Effector CD8-positive, alpha-beta T cell (primary cell): ENCODE measurements at places on chromosomes 1 and 21.

DNA sequence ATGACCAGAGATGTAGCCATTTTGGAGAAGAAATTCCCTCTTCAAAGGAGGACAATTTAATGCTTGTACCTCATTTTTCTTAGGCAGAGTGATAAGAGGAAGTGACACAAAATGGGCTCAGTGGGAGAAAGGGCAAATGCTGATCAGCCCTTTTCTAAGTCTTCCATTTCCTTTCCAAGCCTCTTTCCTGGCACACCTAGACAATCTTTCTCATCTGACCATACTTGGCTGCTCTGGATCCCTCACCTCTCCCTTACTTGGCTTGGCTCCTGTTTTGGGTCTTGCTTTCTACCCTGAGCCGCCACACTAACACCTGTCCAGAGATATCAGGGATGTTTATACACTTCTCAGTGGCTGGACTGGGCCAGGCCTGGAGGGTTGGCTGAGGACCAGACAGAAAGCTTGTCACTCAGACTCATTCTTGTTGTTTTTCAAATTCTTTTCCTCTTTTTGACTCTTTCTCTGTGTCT, 13.1 kb downstream of the TXNIP start:
- no peak for DNase-seq

GRCh38 chr21:44423312-44423821, 31.9 kb upstream of the LRRC3 start:
- no peak for DNase-seq

- no peak for DNase-seq
These were observed 8.3 kb upstream of the TINAGL1 start for GRCh38 chr1:31567956-31568570.

GRCh38 chr1:181112071-181112929, 23.8 kb downstream of the IER5 start:
- no peak for DNase-seq

DNA sequence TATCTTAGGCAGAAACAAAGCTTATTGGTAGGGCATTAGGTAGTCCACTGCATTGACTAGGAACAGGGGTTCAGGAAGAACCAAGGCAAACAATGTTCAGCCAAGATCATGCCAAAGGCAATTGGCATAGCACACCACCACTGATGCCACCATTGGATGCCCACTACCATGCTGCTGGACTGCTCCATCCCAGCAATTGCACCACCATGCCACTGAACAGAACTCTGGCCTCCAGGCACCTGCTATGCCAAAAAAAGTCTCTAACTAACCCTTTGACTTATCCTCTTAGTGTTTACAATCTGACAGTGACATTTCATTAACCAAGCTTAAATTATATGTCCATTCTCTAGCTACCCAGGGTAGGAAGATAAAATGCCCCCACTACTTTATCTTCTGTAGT, 509.6 kb upstream of the CAMK1G start:
- no peak for DNase-seq

DNA sequence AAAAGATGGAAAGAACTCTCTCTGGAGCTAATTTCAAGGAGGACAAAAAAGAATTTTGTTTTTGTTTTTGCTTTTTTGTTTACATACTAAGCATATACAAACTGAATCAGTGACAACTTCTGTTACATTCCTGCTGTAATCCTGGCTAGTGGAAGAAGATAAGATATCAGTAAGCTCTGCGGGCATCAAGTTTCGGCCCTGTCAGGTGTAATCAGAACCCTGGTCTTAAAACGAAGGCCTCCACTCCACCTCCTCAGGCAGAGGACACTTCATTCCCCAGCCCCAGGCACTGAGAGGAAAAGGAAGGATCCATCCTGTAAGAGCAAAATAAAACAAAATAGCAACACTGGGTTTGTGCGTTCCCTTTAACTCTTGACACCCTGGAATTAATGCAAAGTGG, 88.9 kb upstream of the ARHGAP29 start:
- DNase-seq: no peak

GRCh38 chr1:16922885-16923431, 1.2 kb downstream of the CROCC start:
- no peak for DNase-seq

DNA sequence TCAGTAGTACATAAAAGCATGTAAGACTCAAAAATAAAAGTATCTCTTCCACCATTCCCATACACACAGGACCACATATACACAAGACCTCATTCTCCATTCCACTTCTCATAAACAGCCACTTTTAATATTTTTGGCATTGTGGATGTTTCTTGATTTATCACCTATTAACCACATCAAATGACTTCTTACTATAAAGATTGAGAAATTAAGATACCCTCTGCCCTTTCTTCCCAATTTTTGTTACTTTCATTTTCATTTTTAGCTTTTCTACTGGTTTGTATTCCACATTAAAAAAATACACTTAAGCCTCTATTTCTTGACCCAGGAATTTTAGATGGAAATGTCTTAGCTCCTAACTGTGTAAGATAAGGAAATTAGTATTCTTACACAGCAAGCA, 22.8 kb downstream of the AKT3 start:
- DNase-seq: no peak

DNA sequence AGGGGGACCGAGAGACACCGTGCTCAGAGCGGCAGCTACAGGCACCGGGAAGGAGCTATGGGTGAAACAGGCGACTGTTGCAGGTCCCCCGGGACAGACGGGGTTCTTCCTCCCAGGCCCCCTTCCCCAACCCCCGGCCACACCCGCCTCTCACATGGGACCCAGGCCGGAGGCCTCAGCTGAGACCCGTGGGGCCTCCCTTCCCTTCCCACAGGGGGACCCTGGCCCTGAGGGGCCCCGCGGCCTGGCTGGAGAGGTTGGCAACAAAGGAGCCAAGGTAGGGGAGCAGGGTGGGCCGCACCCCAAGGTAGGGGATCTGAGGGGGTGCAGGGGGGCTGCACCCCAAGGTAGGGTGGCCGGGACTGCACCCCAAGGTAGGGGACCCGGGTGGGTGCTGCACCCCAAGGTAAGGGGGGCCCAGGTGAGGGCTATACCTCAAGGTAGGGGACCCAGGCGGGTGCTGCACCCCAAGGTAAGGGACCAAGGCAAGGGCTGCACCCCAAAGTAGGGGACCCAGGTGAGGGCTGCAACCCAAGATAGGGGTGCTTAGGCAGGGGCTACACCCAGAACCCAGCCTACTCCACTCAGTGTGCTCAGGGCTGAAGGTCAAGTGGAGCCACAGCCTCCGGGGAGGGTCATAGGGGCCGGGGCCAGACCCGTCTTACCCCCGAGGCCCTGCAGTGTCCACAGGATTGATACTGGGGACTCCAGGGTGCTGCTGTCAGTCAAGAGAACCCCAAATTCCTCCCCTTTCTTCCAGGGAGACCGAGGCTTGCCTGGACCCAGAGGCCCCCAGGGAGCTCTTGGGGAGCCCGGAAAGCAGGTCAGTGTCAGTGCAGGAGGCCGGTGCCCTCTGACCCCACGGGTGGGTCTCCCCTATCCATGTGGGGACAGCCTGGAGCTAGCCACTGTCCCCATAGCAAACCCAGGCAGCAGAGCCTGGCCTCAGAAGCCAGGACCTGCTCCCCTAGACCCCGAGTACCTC, 22.7 kb downstream of the COL6A2 start:
- DNase-seq: no peak

DNA sequence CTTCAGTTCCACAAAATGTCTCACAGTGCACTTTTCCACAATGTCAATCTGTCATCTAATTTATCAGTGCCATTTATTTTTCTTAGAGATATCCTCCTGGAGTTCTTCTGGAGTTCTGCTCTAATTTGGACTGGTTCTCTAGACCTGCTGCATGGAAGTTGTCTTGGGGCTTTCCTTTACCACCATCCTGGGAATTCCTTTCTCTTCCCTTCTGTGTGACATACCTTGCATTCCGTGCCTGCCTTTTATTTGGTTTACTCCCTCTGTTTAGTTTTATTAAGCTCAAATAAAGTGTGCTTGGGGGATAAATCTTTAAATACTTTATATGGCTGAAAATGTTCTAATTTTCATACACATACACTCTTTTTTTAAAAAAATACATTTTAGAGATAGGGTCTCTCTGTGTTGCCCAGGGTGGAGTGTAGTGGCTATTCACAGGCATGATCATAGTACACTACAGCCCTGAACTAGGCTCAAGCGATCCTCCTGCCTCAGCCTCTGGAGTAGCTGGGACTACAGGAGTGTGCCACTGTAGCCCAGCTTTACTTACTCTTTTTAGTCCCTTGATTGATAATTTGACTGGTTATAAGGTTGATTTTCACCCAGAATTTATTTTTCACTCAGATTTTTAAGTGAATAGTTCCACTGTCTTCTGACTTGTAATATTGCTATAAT, 14.4 kb downstream of the MTF2 start:
- no peak for DNase-seq

DNA sequence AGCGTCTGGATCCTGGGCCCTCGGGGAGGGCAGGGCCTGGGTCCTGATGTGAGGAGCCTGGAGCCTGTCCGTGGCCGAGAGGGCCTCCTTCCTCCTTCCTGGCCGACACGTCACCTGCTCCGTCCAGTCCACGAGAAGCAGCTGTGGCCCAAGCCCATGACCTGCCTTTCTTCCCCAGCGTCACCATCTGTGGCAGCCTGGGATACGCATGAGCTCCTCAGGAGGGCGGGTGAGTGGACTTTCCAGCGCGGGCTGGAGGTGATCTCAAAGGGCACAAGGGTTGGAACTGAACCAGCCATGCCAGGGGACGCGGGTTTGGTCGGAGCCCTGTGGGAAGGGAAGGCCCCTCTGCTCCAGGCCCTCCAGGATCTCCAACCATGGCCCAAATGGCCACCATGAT, 90.4 kb downstream of the DHRS3 start:
- DNase-seq: no peak

GRCh38 chr1:25657121-25657882, 40.7 kb downstream of the MAN1C1 start:
- no peak for DNase-seq

DNA sequence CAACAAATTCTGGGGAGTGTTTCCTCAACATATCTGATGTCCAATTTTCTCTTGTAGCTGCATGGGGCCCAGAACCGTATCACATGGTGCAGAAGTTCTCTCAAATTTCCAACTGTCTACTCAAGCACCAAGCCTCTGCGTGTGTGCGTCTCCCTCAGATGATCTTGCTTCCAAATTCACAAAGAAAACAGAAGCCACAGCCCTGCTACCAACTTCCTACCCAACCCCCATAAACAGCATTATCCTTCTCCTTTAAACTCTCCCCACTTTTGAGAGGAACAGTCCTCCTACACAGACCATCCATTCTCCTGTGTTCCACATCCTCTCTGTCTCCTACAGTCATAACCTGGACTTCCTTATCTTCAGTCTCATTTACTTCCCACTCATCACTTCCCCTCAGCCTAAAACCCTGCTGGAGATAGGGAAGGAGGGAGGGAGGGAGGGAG, 354.1 kb downstream of the SMYD3 start:
- DNase-seq: no peak

DNA sequence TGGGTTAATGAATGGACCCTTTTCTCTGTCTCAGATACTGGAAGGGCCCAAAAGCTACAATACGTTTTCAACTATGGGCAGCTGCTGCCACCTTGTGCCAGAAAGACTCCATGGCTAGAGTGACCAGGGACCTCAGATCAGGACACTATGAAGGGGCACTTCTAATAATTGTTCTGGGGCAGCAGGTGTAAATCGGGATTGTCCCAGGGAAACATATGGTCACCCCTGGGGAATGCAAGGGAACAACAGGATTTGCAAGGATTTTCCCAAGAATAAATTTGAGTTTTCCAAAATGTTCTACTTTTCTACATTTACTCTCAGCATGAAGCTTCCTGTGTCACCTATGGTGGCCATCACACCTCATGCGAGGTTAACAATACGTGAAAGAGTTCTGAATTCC, 12.0 kb upstream of the FCAMR start:
- peak; percentile 50 for DNase-seq

DNA sequence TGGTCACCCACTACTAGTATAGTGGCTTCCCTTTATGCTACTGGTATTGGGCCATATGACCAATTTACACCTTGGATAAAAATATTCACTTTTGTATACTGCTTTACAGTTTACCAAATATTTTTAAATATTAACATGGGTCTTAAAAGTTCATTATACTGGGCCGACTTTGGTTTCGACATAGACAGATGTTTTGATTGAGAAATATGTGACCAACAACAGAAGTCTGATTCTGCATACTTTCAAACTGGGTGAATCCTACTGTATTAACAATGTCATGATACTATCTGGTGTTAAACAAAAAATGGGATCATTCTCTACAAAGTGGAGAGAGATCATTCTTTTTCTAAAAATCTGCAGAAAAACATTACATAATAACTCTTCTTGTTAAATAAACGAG, 134.8 kb downstream of the AKT3 start:
- no peak for DNase-seq

GRCh38 chr1:207691841-207692240, 46.9 kb downstream of the CR1L start:
- no peak for DNase-seq

DNA sequence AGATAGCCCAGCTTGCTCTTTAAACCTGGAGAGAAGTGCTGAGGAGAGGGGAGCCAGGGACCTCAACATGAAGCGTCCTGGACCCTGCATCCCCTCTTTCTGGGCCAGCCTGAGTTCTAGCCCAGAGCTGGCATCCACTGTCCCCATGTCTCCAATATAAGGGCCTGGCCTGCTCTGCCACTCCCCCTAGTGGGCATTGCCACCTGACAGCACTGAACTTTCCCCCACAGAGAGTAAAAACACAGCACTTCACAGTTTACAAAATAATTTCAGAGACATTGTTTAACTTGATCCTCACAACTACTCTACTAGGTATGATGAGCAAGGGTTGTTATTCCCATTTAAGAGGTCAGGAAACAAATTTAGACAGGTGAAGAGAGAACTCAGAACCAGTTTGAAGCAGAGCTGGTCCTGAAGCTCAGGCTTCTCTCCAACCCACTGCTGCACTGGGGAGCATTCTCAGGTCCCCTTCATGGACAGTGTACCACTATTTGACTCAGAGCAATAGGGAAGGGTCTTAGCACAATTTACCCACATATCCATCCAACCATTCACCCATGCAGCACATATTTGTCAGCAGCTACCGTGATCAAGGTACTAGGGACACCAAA, 151.2 kb downstream of the DMRTA2 start:
- no peak for DNase-seq

GRCh38 chr1:224235813-224236493, 52.9 kb downstream of the DEGS1 start:
- no peak for DNase-seq

- DNase-seq: no peak
These were observed 12.4 kb upstream of the LRIF1 start for GRCh38 chr1:110976089-110976488.

DNA sequence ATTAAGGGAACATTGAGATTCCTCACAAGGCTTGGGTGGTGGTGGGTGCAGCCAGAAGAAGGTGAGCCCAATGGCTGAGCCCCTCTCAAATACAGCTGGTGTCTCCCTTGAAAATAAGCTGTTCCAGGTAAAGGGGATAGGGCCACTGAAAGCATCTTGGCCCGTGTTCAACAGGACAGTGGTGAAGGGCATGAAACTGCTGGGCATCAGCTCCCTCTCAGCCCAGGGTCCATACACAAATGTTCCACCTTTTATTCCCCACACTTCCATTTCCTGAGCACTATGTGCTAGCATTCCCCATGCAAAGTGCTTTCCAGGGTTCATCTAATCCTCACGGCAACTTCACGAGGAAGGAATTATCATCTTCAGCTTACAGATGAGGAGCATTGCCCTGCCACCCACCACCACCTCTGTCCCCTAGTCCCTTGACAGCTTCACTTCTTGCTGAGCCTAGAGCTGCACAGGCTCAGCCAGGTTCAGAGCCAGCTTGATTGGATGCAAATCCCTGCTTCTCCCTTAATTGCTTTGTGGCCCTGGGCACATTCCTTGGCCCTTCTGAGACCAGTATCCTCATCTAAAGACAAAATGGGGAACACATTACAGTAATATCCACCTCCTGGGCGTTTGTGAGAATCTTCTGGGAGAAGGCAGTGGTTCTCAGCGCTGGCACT, 9.6 kb downstream of the TAGLN2 start:
- DNase-seq: no peak
